ENCODE measurements at places on chromosomes 7 and 10. TPM values are rescaled to one million over a fixed set of nuclear protein-coding genes. Genes with fewer than 3 reads are reported as not detected.

DNA sequence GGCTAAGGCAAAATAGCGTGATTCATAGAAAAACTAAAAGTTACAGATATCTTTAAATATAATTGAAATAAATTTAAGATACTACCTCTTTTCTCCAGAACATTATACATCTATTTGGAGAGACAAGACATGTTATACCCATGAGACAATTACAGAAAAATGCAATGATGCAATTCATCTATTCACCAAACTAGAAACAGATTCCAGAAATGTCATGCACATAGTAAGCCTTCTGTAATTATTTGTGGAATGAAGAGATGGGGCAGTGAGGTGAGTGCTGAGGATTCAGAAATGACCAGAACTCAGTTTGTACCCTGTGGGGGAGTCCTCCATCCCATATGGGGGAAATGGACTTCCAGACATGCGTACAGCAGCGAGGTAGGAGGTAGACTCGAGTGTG is 99.4 kb downstream of the MKX start:
- H3K27me3 ChIP-seq: no peaks in the 10 kb centered on the region
- H3K27ac ChIP-seq: no peak overlapping the region
- no peak for DNase-seq
- no peaks in the 10 kb centered on the region for H3K4me1 ChIP-seq

DNA sequence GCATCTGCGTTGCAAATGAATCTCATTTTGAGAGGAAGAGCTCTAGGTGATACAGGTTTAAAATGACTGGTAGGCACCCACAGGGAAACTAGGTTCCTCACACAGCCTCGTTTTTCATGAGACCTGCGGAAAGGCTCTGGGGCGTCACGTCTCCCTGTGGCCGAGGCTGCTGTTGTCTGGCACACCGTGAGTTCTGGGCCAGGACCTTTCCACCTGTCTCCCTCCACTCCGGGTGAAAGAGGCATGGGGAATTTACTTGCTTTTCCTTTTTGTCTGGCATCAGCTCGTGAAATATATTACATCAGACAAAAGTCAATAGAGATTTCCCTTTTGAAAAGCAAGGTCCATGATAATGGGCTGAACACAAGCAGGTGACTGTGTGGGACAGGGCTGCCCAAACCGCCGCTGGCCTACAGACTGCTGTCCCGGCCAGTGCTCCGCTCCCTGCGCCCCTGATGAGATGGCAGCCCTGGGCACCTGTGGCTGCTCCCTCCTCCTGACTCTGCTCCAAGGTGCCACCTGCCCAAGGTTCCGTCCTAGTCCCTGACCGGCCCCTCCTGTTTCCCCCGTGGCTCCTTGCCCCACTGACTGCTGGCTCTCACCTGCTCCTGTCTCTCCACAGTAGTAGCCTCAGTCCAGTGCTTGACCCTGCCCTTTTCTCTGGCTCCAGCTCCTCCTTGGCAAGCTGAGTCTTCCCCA is 109.6 kb downstream of the NKX6-2 start:
- no peak for DNase-seq
- H3K27ac ChIP-seq: no peak overlapping the region
- H3K4me3 ChIP-seq: no peak overlapping the region
- no peaks in the 10 kb centered on the region for H3K36me3 ChIP-seq

DNA sequence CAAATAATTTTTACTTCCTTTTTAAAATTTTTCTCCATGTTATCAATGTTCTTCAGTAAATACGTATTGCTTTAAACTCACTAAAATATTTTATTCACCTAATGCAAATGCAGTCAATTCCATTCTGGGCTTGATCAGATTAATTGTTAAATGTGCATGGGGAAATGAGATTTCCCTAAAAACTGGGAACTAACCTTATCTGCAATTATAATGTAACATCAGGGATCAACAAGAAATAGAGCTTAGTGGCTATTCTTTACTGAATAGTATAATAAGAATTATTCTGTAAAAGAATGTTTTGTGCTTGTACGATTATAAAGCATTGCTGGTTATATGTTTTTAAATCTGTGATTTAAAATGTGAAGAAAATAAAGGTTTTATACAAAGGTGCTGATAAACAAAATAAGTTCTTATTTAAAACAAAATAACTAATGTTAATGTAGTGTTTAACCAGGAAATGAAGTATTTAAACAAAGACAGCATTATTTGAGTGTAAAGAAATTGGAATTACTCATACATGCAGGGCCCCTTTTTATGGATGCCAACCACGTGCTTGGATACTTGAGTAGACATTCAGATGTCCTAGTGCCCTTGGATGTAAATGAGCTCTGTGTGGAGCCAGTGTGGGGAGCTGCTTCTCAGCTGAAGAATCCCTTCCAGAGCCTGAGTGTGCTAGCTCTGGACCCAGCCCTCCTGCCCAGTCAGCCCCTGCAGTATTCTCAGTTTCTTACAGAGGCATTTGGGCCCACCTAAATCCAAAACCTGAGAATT is 84.2 kb downstream of the REEP3 start:
- no peak overlapping the region for H3K27ac ChIP-seq
- H3K4me3 ChIP-seq: no peak overlapping the region
- H3K4me1 ChIP-seq: peaks cover 25% of the 10 kb centered on the region
- H3K27me3 ChIP-seq: no peaks in the 10 kb centered on the region
- peak; percentile 77 for DNase-seq

DNA sequence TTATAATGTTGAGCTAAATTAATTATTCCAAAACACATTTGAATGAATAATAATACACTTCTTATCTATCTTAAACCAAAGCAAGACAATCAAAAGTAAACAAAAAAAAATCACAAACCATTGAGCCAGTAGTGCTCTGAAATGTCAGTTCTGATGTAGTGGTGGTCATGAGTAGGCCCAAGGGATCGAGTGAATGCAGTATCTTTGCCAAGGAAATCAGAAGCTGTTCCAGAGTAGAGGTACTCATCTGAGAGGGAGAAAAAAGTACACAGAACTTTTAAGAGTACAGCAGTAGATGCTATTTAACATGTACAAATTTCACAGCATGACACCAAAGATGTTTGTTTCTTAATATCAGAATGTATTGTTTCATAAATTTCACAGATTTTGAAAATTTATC is 121.5 kb downstream of the SEMA3D start:
- DNase-seq: no peak
- no peaks in the 10 kb centered on the region for H3K27me3 ChIP-seq

DNA sequence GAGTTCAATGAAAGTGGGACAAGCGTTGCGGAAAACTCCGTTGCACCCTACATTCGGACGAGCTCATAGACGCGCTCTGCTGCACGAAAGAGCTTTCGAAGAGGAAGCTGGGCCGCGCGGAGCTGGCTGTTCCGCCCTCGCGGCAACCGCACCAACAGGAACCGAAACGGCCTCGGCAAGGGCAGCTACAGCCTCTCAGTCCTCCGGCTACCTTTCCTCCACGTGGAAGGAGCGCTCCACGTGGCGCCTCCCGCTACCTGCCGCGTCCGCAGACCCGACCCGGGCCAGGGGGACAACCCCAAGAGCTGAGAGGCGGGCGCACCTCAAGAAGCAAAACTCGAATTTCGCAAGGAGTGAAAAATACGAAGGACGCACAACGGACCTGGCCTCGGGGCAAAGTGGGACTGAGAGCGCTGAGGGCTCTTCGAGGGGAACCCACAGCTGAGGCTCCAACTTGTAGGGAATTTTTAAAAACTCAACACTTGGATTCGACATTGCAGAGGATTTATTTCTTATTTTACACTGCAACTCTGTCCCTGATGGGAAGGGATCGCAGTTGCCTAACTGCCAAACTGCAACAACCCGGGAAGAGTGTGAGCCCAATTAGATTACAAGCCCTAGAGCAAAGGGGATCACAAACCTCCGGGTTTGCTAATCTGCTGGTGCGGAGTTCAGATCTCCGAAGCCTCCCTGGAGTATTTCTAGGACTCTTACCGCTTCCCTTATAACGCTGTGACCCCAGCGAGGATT is 1.4 kb downstream of the HPSE2 start:
- H3K27ac ChIP-seq: no peak overlapping the region
- DNase-seq: peak; percentile 37
- H3K4me1 ChIP-seq: peaks cover 8% of the 10 kb centered on the region
- H3K4me3 ChIP-seq: peak overlapping the region; percentile 26
- H3K36me3 ChIP-seq: no peaks in the 10 kb centered on the region
- peaks cover 93% of the 10 kb centered on the region for H3K27me3 ChIP-seq

The CALHM1 gene
- total RNA-seq: not detected

DNA sequence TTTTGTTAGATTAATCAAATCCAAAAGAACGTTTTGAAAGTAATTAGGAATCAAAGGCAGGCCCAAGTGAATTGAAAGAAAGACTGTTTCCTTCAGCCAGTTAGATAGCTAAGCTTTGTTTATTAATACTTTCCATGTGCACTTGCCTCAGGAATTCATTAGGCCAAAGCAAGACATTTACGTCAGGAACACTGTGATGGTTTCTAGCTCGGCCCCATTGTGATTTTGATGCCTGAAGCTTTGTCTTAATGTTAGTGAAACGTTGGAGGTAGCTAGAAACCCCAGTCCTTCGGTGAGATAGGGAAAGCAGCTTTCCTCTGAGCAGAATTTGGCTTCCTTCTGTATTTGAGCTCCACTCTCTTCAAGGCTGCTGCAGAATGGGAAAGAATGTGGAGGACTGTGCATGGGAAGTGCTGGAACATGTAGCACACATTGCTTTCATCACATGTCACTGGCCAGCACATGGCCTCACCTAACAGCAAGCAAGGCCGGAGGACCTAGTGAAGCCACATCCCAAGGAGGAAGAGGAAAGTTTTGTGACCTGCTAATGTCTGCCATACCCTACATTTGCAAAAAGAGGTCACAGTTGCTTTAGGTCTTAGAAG is 64.1 kb downstream of the PCGF5 start:
- no peaks in the 10 kb centered on the region for H3K27me3 ChIP-seq
- H3K4me3 ChIP-seq: no peak overlapping the region
- no peaks in the 10 kb centered on the region for H3K4me1 ChIP-seq
- no peaks in the 10 kb centered on the region for H3K36me3 ChIP-seq

The RNF32 gene
- 0.59 TPM for total RNA-seq

DNA sequence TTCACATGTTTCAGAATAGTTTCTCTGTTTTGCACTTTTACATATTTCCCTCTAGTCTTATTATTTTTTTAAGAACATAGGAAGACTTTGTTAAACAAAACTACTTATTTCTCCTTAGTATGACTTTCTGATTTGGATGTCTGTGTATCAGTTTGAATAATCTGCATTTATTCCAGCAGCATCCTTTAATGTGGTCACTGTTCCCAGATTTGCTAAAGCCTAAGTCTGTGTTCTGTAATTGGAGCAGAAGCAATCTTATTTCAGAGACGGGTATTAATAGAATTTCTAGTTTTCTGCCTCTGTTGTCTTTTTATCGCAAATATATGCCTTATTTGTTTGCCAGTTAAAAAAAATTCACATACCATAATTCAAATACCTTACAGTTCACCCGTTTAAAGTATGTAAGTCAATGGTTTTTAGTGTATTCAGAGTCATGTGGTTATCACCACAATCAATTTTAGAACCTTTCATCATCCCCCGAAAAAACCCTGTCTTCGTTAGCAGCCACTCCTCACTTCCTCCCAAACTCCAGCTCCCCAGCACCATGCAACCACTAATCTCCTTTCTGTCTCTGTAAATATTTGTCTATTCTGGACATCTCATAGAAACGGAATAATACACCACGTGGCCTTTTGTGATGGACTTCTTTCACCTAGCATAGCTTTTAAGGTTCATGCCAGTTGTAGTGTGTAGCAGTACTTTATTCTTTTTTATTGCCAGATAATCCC is 58.7 kb downstream of the INPP5F start:
- H3K27ac ChIP-seq: no peak overlapping the region
- H3K36me3 ChIP-seq: no peaks in the 10 kb centered on the region
- peaks cover 50% of the 10 kb centered on the region for H3K4me1 ChIP-seq
- H3K27me3 ChIP-seq: no peaks in the 10 kb centered on the region

DNA sequence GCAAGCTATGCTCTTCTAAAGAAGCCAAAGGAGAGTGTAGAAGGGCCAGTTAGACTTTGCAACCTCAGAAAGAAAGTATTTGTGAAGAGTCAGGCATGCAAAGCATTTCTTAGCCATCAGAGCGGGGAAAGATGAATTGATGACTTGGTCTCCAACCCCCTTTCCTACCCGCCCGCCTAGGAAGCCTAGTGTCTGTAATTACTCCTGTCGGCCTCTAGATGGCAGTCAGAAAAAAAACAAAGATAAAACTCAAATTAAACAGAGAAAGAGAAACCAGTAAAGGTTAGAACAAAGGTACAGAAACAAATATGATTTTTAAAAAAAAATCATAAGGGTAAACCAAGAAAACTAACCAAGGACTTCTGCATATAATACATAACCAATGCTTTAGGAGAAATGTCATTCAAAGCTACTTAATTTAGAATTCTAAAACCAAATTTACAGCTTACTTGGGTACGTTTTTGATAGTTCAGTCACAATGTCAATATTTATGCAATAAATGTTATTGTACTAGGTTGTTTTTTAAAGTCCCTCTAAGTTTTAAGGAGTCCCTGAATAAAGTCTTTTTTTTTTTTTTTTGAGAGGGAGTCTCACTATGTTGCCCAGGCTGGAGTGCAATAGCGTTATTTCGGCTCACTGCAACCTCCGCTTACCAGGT is 97.6 kb downstream of the LYZL1 start:
- H3K4me1 ChIP-seq: peaks cover 11% of the 10 kb centered on the region
- no peak overlapping the region for H3K4me3 ChIP-seq
- no peak overlapping the region for H3K27ac ChIP-seq
- H3K36me3 ChIP-seq: no peaks in the 10 kb centered on the region

Measured in A673 (cell line).